ENCODE measurements at places on chromosomes 1 and 21.
A peak's percentile ranks its signal among the peaks of the same experiment; 100 is the strongest.

GRCh38 chr21:45228656-45229240 lies 58.9 kb downstream of the POFUT2 start:
- DNase-seq: no peak

GRCh38 chr21:45260191-45260825 lies 27.4 kb downstream of the POFUT2 start:
- DNase-seq: no peak

DNA sequence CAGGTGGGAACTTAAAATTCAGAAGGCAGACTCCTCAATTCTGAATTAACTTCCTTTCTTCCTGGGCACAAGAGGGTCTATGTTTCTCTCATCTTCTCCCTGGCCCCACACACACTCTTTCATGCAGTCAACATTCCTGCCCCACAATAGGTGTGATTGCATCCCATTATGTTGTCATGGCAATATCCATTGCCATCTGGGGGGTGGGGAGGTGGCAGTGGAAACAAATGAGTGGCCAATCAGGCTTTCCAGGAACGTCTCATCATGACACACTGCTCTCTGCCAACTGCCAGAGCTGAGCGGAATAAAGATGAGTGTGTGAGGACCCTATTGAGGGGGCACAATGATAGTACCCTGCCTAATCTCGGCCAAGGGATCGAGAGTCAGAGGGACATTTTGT lies 80.4 kb downstream of the KCND3 start:
- DNase-seq: no peak

- DNase-seq: no peak
Observed at GRCh38 chr1:179297105-179297378, 3.4 kb downstream of the SOAT1 start.

- DNase-seq: peak; percentile 94
Observed at GRCh38 chr1:12143631-12144155, 23.1 kb upstream of the TNFRSF1B start.

DNA sequence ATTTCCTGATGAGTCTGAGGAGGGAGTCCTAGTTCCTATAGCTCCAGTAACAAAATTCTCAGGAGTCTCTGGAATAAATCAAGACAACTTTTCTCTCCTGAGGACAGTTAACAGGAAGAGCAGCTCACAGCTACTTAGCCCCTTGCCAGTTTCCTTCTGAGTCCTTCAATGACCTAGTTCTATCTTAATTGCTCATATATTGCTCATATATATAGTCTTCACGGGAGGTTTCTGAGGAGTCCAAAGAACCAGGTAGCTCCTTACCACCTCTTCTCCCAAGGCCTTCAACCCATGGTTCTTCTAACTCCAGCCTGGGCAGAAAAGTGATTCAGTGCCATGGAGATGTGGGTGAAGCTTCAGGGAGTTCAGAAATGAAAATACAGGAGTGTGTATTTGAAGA lies 4.6 kb downstream of the AMIGO1 start:
- DNase-seq: no peak

GRCh38 chr1:29931477-29932175 lies 695.3 kb downstream of the PTPRU start:
- DNase-seq: no peak

DNA sequence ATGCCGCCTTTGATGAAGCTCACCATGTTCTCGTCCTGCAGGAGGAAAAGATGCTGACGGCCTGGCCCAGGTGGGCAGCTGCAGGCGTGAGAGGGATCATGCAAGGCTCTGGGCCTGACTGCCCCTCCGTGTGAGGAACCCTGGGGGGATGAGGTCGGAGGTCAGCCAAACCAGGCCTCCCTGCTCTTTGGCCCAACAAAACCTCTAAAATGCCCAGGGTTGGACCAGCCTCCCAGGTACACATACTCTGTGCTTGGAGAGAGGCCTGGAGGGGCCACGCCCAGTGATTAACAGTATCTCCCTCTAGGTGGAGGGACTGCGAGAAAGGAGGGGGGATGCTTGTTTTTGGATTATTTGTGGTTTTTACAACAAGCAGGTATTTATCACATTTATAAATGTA lies 21.1 kb downstream of the TTC39A start:
- no peak for DNase-seq

GRCh38 chr1:53541761-53542550 lies 82.8 kb downstream of the DMRTB1 start:
- peak; percentile 80 for DNase-seq

- DNase-seq: no peak
Observed at GRCh38 chr1:101587741-101588140, 350.9 kb downstream of the S1PR1 start.

DNA sequence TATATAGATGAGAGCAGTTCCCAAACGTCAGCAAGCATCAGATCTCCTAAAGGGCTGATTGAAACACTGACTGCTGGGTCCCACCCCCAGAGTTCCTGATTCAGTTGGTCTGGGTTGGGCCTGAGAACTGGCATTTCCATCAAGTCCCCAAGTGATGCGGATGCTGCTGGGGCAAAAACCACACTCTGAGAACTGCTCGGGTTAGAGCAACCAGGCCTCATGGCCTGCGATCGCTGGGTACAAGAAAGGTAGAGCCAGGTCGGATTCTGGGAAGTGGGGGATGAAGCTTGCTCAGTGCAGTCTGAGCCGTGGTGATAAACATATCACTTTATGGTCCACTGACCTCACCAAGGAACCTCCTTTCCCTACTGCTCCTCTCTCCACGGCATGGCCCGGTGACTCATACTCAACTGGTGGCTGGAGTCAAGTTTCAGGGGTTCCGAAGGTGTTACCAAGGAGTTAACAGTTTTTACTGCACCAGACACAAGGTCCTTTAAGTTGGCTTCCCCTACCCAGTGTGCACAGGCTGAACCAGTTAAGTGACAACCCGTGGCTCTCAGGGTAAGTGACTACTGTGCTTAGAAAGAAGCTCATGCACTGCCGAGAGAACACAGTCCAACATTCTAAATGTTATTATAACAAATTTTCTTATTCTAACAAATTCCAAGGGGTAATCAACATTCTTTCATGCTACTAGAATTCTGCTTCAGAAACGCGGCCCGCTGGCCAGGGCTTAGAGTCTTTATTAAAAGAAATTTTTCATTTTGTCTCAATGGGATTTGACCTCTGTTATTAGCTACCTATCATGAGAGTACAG lies 153.5 kb downstream of the TGFBR3 start:
- DNase-seq: peak; percentile 35

DNA sequence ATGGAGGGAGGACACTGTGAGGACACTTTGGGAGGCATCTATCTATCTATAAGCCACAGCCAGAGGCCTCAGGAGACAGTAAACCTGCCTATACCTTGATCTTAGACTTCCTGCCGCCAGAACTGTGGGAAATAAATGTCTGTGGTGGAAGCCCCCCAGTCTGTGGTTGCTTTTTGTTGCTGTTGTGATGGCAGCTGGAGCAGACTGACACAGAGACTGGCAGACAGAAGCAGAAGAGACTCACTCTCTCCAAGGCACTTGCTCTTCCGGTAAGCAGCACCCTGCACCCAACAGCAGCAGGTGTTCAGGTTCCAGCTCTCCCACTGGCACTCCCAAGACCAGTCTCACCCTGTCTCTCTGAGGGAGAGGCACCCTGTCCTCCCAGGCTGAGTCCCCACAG lies 297.6 kb downstream of the TTLL7 start:
- no peak for DNase-seq

- DNase-seq: peak; percentile 32
Observed at GRCh38 chr1:209839875-209840546, 12.2 kb downstream of the UTP25 start.

- DNase-seq: no peak
Observed at GRCh38 chr1:154791292-154792166, 78.6 kb downstream of the KCNN3 start.

DNA sequence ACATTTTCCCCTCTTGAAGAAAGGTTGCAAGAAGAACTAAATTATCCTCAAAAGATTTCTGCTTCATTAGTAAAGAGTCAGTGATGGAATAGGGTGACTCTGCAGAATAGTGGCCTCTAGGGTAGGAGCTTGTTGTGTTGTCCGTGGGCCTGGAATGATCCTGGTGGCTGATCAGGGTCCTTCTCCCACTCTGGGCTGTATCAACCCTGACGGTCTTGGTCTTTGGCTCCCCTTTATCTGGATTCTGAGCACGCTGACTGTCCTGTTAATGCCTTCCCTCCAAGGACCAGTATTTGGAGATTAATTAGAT lies 36.9 kb upstream of the SRRM1 start:
- no peak for DNase-seq

DNA sequence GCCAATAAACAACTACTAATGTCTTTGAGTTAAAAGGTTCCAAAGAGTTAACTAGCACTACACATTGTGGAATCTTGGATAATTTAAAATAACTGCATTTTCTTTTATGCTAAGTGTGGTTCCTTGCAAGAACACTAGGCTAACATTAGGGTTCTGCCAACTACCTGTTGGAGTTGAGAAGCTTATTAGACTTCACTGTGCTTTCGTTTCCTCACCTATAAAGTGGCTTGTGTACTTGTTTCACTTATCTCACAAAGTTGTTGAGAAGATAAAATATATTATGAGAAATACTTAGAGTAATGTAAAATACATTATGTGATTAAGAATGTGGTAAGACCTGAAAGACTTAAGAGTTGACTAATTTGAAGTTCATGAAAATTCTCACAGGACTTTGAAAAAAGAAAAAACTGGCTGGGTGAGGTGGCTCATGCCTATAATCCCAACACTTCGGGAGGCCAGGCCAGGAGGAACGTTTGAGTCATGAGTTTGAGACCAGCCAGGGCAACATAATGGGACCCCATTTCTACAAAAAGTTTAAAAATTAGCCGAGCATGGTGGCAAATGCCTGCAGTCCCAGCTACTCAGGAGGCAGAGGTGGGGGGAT lies 5.6 kb upstream of the RRAGC start:
- no peak for DNase-seq

DNA sequence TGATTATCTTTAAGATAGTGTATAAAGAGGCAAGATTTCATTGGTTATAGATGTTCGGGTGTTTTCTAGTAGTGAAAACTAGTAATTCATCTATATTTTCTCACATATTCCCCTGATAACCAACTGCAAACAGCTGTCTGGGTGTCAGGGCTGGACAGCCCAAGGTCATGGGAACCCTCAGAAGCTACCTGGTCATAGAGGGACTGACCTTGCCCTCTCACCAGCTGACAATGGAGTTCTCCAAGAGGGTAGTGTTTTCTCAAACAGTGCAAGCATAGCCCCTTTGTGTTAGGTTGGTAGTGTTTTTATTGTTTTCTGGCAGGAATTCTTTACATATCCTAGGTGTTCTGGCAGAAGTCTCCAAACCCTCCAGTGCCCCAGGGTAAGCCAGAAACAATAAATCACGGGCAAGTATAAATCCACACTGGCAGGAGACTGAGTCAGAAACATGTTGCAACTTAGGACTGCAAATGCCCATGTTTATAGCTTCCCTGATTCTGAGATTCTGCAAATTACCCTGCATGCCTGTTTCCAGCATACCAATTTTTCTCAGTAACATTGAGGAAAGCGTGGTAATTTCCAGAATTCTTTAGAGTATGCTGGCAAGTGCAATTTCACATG lies 82.8 kb upstream of the ATP1A1 start:
- DNase-seq: peak; percentile 49

- DNase-seq: no peak
Observed at GRCh38 chr1:97647776-97648175, 273.1 kb downstream of the DPYD start.

DNA sequence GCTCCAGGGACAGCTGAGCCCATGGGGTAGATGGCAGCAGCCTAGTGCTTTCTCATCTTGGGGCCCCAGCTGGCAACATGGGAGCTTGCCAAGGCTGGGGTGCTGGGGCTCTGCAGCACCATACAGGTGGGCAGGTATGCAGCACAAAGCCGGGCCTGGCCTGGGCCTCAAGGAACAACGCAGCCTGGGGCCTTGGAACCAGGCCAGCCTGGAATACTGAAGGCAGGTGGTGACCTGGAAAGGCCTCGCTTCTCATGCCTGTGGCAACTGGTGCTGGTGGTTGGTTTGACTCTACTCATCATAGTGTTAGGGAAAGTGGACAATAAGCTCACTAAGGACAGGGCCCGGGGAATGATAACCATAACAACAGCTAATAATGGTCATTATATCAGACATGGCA lies 27.0 kb upstream of the SDHB start:
- no peak for DNase-seq

DNA sequence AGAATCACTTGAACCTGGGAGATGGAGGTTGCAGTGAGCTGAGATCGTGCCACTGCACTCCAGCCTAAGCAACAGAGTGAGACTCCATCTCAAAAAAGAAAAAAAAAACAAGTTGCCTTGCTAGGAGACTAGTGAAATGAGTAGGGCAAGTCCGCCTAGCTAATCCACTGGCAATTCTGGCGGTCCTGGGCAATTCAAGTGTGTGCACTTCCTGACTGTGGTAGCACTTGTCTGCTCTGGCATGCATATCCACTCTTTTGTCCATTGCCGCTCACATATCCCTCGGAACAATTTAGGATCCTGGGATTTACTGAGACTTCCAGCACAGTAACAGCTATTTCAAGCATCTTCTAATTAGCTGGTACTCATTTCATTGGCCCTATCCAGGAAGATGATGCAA lies 426.3 kb upstream of the ADGRL2 start:
- DNase-seq: no peak

GRCh38 chr1:59845091-59845490 lies 30.3 kb downstream of the HOOK1 start:
- no peak for DNase-seq

DNA sequence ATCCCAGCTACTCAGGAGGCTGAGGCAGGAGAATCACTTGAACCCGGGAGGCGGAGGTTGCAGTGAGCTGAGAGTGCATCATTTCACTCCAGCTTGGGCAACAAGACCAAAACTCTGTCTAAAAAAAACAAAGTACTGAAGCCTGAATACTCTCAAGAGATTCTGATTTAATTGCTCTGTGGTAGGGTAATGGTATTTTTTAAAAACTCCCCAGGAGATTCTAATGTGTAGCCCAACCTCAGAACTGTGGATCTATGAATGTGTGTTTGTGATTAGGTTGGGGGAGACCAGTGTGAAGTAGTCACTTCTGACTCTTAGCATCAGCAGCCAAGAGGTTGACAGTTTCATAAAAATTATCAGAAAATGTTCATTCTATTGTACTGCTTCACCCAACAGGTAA lies 21.9 kb downstream of the PIK3C2B start:
- no peak for DNase-seq

- DNase-seq: no peak
Observed at GRCh38 chr21:35020902-35021301, 28.2 kb downstream of the RUNX1 start.

DNA sequence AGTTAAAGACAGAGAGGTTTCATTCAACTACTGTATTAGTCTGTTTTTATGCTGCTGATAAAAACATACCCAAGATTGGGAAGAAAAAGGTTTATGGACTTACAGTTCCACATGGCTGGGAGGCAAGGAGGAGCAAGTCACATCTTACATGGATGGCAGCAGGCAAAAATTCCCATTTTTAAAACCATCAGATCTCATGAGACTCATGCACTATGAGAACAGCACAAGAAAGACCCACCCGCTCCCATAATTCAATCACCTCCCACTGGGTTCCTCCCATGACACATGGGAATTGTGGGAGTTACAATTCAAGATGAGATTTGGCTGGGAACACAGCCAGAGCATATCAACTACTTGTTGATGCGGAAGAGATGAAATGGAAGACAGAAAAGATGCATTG lies 9.2 kb downstream of the GPR161 start:
- no peak for DNase-seq

GRCh38 chr21:18152371-18152770 lies 92.3 kb upstream of the CHODL start:
- DNase-seq: no peak

GRCh38 chr1:97137862-97138514 lies 416.4 kb downstream of the PTBP2 start:
- DNase-seq: no peak

- DNase-seq: no peak
Observed at GRCh38 chr1:226310245-226310540, 1.2 kb upstream of the LIN9 start.
